ENCODE measurements at places on chromosomes 1 and 21.

GRCh38 chr1:205811660-205812059 is 1.3 kb downstream of the SLC41A1 start:
- no peak for DNase-seq

GRCh38 chr1:87131809-87132283 is 196.8 kb upstream of the LMO4 start:
- no peak for DNase-seq

- DNase-seq: no peak
Observed at GRCh38 chr1:211376807-211377470, 50.3 kb downstream of the TRAF5 start.

DNA sequence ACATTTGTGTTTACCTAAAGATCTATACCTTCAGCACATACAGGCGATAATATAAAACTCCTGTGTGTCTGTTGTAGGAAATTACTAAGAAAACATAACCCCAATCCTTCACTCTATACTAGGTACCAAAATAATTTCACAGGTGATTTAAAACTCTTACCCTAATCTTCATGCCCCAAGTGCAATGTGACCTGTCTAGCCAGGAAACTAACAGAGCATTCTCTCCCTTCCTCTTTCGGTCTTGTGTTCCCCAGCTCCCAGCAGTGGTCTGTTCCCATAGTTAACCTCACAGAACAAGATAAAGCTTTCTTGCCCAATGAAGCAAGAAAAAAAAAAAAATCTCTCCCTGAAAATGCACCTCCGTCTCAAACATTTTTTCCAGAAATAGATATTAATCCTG is 493.5 kb downstream of the DPYD start:
- DNase-seq: no peak

GRCh38 chr1:230328342-230329015 is 97.7 kb downstream of the PGBD5 start:
- DNase-seq: no peak

- no peak for DNase-seq
Observed at GRCh38 chr1:228038387-228039005, 31.7 kb downstream of the WNT3A start.

DNA sequence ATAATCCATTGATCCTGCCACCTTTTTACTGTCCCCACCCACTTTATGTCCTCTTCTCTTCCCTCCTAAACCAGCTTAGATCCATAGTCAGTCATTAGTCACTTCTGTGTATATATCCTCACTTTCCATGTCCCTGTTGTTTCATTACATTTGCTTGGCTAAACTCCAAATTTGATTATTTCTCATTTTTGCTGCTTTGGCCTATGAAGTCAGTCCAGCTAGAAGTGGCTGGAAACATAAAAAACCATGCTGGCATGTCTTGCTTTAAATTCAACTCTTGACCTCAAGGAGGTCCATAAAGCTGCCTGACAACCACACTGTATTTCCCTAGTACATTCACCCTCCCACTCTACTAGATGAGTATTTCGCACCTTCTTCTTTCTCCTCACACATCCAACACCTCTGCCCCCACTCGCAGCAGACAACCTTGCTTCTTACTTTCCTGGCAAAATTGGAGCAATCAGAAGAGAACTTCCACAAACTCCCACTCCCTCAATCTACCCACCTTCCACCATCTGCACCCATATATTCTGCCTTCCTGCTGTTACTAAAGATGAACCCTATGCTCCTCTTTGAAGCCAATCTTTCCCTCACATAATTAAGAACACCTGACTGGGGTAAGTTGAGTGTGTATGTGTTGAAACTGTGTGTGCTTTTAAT is 72.1 kb downstream of the ZNF648 start:
- no peak for DNase-seq

DNA sequence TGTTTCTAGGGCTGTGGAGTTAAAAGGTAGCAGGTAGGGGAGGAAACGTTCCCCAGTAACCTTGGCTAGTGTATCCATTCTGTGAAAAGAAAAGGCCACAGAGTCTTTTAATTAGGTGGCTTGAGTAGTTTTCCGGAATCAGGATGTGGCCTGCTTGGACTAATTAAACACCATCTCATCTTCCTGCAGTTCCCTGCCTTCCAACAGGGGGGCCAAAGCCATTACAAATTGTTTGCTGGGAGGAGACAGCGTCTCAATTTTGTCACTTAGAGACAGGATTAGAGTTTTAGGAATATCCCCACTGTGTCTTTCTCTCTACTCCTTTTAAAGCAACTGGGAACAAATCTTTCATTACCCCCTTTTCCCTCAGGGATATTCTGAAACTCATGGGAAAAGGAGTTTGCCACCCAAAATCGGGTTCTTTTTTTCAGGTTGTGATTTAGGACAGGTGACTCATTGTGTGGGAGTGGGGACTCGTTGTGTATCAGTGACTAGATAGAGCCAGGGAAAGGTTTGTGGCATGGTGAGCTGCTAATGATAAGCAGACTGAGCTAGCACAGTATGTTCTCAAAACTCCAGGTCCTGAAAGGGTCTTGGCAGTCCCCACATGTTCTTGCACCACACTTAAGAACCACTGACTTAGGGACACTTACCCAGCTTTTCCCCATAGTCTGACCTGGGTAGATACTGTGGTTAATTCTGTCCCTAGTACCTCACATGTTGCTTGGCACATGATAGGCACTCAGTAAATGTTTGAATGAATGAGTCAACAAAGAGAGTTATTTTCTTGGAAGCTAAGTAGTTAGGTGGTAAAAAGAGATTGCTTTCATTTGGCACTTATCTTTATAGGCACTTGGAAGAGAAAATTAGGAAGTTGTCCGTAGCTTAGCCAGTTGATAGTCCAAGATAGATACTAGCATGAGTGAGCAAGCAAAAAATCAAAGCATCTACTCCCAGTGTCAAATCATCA is 22.5 kb downstream of the INTS3 start:
- no peak for DNase-seq

DNA sequence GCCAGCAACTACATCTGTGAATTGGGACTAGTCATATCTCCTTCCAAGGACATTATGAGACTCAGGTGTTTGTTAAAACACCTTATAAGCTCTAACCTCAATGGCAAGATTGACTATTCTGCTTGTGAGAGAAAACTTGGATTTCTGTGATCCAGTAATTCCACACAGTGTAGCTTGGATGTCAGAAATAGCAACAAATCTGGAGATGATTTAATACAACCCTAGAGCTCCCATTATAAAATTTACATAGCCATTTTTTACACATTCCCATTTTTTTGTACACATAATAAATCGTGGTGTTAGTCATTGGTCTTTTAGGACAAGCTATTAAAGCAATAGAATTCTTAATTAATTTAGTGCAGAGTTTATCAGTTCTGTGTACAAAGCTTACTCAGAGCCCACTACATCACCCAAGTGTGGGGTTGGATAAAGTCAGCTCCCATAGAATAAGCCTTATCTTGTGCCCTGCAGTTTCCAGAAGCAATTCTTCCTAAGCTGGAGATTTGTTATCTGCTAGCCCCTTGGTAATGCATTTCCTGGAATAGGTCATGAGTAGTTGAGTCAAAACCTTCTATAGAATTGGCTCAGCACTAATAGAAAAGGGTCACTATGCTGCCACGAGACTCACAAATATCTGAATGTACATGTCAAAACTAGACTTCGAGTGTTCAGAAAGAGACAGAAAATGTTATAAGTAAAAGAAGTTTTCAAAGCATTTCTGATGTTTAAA is 434.0 kb upstream of the RUNX1 start:
- DNase-seq: no peak

DNA sequence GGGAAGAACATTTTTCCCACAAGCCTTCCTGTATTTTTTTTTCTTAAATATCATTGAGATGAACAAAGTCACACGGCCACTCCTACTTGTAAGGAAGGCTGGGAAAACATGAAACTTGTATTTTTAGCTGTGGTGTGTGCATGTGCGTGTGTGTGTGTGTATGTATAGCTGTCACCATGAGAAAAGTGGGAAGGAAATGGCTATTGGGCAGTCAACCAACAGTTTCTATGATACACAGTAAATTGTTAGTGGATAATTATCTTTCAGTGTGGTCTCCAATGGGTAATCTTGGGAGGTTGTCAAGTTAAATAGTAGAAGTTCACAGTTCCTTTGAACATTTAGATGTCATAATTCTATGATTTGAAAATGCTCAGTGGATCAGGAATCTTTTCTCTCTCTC is 132.7 kb upstream of the USP24 start:
- no peak for DNase-seq

GRCh38 chr1:168977618-168978017 is 128.9 kb upstream of the ATP1B1 start:
- DNase-seq: no peak

- DNase-seq: no peak
Observed at GRCh38 chr1:164785841-164786534, 227.0 kb downstream of the PBX1 start.

DNA sequence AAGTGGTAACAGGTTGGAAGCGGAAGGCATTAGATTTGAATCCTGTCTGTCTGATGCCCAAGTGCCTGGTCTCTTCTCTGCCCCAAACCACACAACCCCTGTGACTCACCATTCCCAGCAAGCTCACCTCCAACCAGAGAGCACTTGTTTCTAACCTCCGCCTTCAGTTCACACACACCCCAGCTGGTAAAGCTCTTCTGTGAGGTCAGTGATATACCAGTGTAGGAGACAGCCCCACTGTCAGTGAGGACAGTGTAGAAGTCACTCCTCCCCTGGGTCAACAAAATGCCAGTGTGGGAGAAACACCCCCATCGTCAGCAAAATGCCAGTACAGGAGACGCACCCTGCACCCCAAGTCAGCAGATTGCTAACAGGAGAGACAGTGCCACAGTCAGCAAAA is 2.6 kb downstream of the RIMS3 start:
- no peak for DNase-seq

DNA sequence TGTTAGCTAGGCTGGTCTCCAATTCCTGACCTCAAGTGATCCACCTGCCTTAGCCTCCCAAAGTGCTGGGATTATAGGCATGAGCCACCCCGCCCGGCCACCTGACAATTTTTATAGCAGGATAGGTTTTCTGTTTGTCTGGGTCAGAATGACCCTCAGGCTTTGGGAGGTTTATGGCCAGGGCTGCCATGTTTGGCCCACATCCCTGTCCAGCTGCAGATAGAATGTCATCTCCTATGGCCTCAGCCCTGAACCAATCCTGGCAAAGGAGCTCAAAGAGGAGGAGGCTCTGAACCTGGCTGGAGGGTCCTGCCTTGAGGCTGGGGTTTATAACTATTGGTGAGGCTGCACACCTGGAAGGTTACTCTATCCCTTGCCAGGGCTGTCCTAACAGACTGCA is 83.0 kb downstream of the HMGB4 start:
- DNase-seq: no peak

Measured in DMS 273 treated with DMSO at 0.1 percent for 48 hours (cell line).